Left renal cortex interstitium (tissue), 4 donors: ENCODE measurements at places on chromosomes 6 and 20.

DNA sequence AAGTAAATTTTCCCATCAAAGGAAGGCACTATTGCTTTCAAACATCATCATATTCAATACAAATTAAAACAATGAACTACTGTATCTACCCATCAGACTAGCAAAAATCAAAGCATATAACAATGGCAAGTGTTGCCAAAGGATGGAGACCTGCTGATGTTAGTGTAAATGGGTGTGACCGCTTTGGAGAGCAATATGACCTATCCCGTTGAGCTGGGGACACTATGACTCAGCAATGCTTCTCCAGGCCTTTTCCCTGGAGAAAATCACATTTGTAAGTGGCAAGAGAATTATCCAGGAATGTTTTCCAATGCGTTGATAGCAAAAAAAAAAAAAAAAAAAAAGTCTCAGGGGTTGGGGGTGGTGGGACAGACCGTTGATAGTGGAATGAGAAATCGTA, 46.1 kb downstream of the PHACTR3 start:
- no peak for DNase-seq

- DNase-seq: no peak
Measured at GRCh38 chr6:80792151-80792550, 685.7 kb downstream of the BCKDHB start.

- DNase-seq: no peak
Measured at GRCh38 chr6:56909115-56909907, 45.6 kb upstream of the BEND6 start.

DNA sequence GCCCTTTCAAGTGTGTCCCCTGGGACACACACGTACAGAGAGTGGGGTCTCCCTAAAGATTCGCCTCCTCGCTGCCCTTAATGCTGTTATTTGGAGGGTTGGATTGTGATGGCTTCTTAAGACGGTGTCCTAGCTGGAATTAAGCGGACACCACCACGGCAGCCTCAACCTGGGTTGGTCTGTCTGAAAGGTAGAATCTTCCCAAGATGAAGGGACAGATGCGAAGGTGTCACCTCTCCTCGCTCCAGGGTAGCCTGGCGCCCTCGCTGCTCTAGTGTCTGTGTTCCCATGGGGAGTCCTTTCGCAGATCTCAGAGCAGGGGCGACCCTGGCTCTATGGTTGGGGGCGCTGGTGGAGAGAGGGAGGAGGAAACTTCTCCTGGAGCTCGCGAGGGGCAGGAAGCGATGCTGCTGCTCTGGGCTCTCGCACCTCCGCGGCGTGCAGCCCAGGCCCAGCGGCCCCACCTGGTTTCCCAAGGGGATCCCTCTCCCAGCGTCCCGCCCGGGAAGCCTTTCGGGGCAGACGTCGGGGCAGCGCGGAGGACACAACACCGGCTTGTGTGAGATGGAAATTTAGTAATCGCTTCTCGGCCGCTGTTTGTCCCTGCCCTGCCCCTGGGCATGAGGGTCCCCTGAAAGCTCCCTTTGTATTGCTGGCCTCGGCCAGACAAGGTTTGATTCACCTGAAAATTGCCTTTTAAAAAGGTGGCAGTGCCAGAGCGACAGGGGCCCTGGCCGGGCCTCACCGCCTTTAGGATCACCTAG, 1.7 kb downstream of the RSPO3 start:
- DNase-seq: no peak

DNA sequence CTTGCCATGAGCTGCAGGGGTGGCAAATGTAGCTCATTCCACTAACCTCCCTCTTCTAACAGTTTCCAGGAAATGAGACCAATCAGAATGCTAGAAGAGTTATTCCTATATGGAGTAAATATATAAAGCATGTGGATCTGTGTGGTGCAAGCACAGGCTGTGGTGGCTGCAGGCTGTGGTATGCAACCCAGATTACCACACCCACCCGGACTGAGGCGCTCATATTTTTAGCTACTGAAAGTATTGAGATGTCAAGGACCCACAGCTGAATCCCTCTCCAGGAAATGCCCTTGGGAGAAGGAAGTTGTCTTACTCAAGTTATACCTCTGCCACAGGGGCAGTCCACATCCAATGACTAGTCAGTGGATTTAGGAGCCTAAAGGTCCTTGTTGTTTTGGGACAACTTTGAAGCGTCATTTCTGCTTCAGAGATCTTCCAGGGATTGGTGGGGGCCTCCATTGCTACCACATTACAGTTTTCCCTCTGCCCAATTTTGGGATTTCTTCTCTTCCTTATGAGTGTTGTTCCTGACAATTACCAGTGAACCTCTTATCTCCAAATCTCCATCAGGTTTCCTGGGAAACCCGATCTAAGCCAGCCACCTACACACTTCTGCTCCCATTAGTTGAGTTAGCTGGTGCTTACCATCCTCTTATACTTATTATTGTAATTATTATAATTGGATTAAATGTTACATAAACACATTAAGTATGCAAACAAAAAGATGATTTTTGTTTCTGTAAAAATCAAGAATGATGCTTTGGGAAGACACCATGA, 12.1 kb upstream of the REPS1 start:
- no peak for DNase-seq

DNA sequence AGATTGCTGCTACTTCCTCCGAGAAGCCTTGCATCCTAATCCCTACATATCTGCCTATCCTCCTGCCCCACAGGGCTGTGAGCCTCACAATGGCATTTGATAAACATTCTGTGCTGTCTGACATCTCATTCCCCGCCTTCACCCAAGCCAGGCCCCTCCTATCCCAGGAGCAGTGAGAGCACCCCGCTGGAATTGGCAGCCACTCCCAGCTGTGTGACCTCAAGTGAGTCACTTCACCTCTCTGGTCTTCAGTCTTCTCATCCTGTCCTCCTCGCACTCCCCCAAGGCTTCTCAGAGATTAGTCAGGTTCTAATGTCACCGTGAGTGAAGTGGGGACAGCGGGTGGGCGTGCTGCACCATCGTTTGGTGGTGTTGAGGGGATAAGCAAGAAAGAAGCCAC, 81.7 kb downstream of the CDH22 start:
- DNase-seq: no peak

DNA sequence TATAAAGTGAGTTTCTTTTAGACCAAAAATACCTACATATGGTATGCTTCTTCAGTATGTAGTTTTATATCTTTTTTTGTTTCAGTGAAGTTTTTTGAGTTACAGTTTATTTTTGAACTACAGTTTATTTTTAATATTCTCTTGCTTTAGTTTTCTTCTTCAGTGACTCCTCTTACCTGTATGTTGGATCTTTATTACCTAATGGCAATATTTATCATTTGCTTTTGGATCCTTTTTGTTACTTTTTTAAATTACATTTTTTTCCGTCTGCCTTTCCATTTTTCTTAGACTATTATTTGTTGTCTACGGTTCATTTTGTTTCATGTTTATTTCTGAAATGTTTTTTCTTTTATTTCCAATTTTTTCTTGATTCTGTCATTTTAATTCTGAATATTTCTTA, 71.9 kb downstream of the SMAP1 start:
- no peak for DNase-seq

DNA sequence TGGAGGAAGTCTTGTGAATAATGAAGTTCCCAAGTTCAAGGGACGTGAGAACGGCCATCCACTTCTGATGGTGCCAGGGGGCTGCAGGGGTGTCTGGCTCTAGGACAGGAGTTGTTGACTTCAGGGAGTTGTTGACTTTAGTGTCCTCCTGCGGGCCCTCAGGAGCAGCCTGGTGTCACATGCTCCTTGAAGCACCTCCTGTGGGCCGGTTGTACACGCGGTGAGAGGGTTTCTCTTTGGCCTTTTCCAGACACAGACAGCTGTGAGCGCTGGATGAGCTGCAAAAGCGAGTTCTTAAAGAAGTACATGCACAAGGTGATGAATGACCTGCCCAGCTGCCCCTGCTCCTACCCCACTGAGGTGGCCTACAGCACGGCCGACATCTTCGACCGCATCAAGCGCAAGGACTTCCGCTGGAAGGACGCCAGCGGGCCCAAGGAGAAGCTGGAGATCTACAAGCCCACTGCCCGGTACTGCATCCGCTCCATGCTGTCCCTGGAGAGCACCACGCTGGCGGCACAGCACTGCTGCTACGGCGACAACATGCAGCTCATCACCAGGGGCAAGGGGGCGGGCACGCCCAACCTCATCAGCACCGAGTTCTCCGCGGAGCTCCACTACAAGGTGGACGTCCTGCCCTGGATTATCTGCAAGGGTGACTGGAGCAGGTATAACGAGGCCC, 77.8 kb downstream of the ISM1 start:
- DNase-seq: no peak

GRCh38 chr6:4970739-4971395, 33.0 kb downstream of the RPP40 start:
- DNase-seq: no peak

DNA sequence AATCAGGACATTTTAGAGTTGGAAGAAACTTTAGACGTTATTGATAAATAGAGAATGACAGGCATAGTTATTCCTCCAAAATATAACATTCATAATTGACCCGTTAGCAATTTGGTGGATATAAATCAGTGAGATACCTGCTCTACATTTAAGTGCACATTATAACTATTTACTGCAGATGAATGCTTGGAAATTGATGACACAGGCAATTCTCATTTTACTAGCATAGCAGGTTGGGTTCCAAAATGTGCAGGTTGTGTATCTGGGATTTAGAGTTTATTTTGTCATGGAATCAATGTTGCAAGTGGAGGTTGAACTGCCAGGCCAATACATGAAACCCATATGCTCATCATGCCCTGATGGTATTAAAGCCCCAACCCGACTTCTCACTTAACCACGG, 44.4 kb upstream of the PROKR2 start:
- no peak for DNase-seq

DNA sequence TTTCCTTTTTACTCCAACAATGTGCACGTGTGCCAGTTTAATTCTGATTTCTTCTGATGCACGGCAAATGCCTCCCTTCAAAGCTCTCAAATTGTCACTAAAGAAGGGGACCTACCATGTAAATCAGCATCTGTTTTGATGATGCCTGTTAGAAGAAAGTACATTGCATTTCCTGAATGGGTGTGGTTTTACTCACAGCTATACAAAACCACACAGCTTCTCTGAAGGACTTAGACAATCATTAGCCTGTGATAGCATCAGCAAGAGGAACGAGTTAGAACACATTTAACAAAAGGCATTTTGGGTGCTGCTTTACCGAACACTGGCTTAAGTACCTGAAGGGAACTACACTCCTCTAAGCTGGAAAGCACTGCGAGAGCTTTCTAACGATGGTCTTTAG, 109.4 kb downstream of the ATXN1 start:
- DNase-seq: no peak

DNA sequence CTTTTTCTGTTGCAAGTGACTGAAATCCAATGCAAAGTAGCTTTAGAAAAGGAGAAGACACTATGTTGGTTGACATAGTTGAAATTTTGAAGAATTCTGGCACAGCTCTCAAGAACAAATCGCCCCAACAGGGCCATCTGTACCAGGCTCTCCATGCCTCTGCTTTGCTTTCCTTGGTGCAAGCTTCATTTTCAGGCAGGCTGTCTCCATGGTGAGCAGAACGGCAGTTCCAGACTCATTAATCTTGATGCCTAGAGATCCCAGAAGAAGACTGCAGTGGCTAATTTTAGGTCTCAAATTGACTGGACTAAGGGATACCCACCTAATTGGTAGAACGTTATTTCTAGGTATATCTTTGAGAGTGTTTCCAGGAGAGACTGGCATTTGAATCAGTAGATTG, 950.7 kb upstream of the FLRT3 start:
- no peak for DNase-seq

GRCh38 chr20:1567392-1568162, 10.1 kb upstream of the SIRPD start:
- DNase-seq: no peak

DNA sequence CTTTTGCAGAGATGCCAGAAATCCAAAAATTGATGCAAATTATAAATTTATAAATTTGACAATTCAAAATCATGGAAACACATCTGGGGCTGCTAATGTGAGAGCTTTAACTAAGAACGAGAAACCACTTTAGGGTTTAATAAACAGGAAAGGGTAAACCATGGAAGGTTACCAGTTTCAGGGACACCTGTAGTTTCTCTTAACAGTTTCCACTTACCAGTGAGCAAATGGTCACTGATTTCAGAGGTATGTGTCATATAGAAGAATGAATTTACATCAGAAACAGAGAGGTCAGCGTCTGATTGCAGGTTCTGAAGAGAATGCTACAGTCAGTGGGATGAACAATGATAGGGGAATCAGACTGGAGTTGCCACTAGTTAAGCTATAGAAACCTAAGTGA, 24.8 kb upstream of the PCSK2 start:
- no peak for DNase-seq

DNA sequence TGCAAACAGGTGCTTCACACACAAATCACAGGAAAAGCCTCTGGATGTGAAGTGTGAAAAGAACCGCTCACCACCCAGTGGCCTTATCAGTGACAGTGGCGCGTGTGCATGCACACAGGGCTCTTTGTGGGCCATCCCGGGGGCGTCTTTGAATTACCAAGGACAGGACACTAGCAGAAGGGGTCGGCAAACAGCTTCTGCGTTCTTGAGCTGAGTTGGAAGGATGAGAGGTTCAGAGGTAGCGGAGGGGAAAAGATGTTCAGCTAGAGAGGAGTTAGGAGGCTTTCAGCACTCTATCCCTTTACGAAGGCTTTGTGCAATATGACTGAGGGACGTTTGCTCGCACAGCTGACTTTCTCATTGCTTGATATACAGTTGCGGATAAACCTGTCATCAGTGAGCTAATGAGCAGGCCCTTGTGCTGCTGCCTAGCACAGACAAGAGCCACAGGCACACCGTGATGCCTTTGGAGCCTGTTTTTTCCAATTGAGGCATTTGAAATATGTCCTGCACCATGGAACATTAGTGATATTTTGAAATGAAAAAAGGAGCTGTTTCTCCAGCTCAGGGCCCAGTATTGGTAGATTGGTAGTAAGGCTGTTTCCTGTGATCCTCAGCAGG, 83.1 kb downstream of the IYD start:
- DNase-seq: no peak

DNA sequence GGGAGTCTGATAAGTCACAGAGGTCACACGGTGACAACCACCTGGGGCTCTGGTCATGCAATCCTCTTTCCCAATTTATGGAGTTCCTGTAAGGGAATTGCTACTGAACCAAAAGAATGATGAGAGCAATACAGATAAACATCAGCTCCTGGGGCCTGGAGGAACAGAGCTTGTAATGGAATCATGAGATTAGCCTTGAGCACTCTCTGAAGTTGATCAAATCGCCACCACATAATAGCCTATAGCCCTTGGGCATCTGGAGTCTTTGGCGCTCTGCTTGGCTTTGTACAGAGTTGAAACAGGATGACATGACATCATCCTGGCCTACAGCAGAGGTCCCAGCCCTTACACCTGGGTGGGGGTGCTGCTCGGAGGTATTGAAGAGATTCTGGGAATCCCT, 154.3 kb upstream of the DTNBP1 start:
- DNase-seq: no peak

DNA sequence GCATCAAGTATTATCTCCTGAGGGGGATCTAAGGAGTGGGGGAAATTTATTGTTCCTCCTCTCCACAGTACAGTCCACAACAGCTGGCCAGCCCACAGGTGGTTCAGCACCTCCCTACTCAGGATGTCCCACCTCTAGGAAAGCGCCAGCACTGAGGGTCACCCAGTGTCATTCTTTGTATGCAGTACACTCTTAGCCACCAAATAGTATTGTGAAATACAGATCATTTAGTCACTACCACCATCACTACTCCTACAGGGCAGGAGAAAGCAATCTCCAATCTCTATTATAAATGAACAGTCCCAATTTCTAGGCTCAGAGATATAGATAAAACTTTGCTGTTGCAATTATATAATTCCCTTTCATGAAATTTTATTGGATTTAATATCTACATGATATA, 6.3 kb upstream of the ZNF76 start:
- no peak for DNase-seq

- no peak for DNase-seq
Measured at GRCh38 chr6:104623052-104623690, 236.5 kb downstream of the HACE1 start.

GRCh38 chr6:108559884-108560462, 744 bp upstream of the FOXO3 start:
- DNase-seq: peak; percentile 80
